ENCODE measurements at places on chromosomes 11 and 22.

DNA sequence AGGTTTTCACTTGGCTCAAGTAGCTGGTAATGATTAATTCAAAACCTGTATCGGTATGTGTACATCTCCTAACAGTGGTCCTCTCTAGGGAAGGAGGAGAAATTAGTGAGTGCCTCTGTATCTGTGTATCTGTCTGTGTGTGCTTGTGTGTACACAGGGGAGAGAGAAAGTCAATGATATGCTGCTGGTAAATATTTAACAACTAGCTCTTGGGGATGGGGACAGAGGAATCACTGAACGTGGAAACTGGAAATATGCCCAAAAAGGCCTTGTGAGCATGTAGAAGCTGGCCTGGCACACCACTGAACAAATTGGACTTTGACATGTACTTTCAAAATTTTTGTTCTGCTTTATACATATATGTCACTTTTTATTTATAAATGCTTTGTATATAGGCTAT, 214.0 kb upstream of the SYN3 start:
- DNase-seq, result no peak

DNA sequence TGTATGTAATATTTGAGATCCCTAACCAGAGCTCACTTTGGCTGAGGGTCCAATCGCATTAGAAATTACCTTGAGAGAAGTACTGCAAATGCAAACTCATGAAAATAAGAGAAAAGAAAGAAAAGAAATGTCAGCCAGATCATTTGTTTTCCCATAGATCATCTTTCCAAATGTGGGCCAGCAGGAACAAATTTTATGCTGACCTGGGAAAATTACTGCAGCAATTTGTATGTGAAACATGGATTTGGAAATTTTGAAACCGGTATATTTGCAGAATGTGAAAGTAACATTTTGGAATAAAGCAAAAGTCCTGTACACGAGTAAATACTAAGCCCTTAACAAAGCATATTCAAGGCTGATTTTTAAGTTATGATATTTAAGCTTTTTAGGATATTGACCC, 1058.9 kb upstream of the CCDC90B start:
- no peak for DNase-seq

DNA sequence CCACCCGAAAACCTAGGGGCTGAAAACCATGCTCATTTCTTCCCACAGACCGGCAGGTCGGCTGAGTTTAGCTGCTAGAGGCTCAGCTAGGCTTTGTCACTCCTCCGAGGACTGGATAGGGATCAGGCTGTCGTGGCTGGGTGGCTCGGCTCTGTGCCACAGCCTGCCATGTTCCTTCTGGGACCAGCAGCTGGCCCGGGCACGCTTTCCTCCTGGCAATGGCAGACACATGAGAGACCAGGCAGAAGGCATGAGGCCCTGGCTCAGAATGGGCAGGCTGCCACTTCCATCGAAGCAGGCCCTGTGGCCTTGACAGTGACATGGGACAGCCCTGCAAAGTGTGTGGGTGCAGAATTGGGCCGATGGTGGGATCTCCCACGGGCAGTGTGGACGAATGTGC, 20.9 kb downstream of the PARVG start:
- no peak for DNase-seq

DNA sequence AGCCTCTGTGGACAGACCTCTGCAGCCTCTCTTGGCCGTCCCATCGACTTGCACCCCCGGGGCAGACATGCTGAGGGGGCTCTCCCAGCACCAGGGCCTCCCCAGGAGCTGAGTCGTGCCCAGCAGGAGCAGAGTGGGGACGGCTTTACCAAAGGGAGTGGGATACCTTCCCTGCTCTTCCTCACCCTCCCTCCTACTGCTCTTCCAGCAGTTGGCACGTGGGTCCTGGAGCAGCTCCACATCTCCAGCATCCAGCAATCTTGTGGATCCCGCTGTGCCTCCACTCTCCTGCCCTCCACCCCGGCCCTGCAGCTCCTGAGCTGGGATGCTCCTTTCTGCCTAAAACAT, 854.0 kb downstream of the BRD1 start:
- DNase-seq, result no peak

- DNase-seq, result peak; percentile 5
These were observed 2.7 kb upstream of the CLMP start for GRCh38 chr11:123197711-123198110.

- DNase-seq, result no peak
These were observed 6.0 kb upstream of the ARHGAP42 start for GRCh38 chr11:100681064-100681502.

DNA sequence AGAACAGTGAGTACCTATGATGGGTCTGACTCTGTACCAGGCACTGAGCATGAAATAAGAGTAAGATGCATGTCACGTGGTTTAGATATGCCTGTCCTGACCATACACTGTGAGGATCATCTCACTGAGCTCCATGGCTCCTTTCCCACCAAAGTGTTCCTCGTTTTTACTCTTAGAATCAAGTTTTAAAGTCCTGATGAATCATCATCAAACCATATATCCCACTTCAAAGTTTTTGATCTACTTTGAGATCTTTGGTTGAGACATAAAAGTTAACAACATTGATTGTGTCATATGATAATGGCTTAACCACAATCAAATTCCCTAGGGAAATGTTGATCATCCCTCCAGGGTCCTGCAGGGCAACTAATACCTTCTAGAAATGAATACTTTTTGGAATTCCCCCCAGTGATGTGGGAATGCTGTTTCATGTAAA, 12.8 kb downstream of the ETS1 start:
- DNase-seq, result no peak

- no peak for DNase-seq
These were observed 146.1 kb upstream of the C11orf87 start for GRCh38 chr11:109275931-109276330.

- no peak for DNase-seq
These were observed 61.2 kb upstream of the WNT7B start for GRCh38 chr22:46038174-46038487.

DNA sequence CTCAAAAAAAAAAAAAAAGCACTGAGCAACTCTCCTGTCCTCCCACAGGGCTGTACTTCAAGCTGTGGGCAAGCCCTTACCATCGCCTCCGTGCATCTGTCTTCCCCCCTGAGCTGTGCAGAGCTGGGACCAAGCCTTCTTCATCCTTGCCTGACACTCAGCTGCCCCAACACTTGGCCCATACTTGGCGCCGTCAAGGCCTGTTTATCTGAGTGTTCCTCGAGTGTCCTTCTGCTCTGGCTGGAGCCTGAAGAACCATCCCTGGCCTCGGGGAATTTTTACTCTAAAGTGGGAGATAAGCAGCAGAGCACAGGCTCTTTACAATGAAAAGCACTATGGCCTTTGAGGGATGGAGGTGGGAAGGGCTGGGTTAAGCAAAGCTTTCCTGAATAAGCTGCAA, 1.6 kb upstream of the TIRAP start:
- no peak for DNase-seq

DNA sequence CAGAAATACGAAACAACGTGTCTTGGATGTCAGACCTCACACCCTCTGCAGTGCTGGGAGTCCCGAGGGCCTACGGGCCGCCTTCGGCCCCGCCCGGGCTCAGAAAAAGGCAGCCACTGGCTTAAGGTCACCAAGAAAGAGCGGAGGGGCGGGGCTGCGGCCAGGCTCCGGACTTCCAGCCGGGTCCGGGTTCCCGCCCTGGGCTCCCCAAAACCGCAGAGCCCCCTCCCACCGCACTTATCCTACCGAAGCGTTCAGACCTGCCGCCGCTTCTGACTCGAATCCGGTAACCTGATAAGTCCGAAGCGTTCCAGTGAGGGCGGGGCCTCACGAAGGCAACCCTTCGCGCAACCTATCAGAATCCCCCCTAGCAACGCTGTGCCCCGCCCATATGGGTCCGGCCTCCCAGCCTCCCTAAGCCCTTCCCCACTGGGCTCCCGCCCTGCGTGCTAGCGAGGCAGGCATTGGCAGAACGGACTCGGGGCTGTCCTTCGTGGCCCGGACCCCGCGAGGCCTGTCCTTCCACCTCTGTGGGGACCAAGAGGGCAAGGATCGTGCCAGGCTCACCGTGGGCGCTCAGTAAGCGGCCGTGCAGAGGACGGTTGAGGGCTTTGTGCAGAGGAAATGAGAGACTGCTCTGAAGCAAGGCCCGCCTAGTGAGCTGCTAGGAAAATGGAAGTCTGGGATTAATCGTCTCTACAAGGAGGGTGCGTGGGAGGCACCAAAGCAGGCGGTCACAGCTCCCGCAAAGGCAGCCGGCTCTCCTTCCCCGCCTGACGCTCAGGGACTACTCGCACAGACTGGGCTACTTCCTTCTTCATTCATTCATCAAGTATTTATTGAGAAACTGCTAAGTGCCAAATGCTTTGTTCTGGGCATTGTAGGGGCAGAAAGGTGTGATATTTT, at the start of gene NAGA:
Gene NAGA (minus strand): TSS at position 296 of the 906 bp plus-strand sequence. CDS start 515 bp downstream, outside the sequence.
- peak; percentile 93 for DNase-seq

- no peak for DNase-seq
These were observed 42.5 kb downstream of the CLPB start for GRCh38 chr11:72391638-72392423.

- DNase-seq, result peak; percentile 79
These were observed 2.0 kb downstream of the HEPN1 start for GRCh38 chr11:124920870-124921609.

- DNase-seq, result no peak
These were observed 146.6 kb downstream of the BBOX1 start for GRCh38 chr11:27187075-27187847.

Data from stimulated activated CD4-positive, alpha-beta T cell treated with anti-CD3 and anti-CD28 coated beads, Interleukin-2, amount 100 ng/mL, for 24 hours (primary cell).